ENCODE measurements at places on chromosomes 7 and 10. TPM values are rescaled to one million over a fixed set of nuclear protein-coding genes. Genes with fewer than 3 reads are reported as not detected.

The PNLIPRP2 gene
- total RNA-seq: not detected

The KIF11 gene
- 64.1 TPM for total RNA-seq

The NPC1L1 gene
- total RNA-seq: 0.32 TPM

The LRRC17 gene
- total RNA-seq: not detected

The ATE1 gene
- 24.4 TPM for total RNA-seq

The GHRHR gene
- total RNA-seq: not detected

The DEPP1 gene
- 0.73 TPM for total RNA-seq

The WNT8B gene
- total RNA-seq: 0.11 TPM

The EFCAB10 gene
- total RNA-seq: not detected

The DUS4L gene
- total RNA-seq: 12.9 TPM

The ALOX5 gene
- total RNA-seq: 7.9 TPM

The TET1 gene
- total RNA-seq: 0.87 TPM

The EIF5AL1 gene
- 0.26 TPM for total RNA-seq

DNA sequence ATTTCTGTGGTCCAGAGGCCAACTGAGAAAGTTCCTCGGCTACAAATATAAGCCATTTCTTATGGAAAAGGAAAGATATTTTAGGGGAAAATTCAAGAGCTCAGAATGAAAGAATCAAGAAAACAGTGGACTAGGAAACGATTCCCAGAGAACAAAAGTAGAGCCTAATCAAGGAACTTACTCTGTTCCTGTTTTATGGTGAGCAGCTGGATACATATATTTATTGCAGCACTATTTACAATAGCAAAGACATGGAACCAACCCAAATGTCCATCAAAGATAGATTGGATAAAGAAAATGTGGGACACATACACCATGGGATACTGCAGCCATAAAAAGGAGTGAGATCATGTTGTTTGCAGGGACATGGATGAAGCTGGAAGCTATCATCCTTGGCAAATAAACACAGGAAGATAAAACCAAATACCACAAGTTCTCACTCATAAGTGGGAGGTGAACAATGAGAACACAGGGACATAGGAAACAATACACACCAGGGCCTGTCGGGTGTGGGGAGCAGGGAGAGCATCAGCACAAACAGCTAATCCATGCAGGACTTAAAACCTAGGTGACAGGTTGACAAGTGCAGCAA, 298.7 kb downstream of the THSD7A start:
- ATAC-seq: no peak

DNA sequence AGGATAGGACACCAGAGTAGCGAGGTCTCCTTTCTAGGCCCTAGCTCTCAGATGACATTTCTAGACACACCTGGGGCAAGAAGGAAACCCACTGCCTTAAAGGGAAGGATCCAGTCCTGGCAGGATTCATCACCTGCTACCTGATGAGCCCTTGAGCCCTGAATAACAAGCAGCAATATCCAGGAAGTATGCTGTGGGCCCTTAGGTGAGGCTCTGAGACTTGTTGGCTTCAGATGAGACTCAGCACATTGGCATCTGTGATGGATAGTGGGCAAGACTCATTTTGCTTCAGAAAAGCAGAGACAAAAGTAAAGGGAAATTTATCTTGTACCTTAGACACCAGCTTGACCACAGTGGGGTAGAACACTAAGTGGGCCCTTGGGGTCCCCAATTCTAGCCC, 238.4 kb upstream of the MEOX2 start:
- no peak for ATAC-seq

DNA sequence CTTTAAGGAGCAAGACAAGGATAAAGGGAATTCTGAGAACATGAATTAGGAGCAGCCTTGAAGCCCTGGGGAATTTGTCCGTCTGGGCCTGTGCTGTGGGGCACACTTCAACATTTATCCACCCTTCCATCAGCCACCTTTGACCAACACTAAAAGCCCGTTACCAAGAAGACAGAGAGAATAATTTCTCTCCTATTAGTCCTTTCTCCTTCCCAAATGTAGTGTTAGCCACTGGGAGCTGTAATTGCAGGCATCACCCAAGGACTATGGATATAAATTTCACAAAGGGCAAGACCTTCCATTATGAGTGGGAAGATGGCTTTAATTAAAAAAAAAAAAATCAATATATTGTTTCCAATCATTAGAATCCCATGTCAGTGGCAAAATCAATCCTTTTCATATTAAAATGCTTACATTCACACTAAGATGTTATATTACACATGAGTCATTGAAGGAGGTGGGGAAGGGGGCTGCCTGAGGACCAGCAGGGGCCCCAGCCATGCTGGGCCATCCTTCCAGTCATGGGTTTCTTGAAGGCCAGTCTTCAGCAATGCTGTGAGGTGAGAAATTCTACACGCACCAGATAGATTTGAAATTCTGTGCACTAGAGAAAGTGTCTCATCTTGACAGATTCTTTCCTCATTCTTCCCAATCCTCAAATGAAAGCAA, 292.5 kb upstream of the NRP1 start:
- ATAC-seq: no peak

GRCh38 chr10:3118641-3119091, 51.3 kb downstream of the PFKP start:
- no peak for ATAC-seq

GRCh38 chr7:77811516-77812289, 13.1 kb downstream of the PHTF2 start:
- no peak for ATAC-seq

- no peak for ATAC-seq
Measured at GRCh38 chr7:37670436-37670835, 13.1 kb upstream of the GPR141 start.

GRCh38 chr7:131381069-131381838, 53.6 kb downstream of the MKLN1 start:
- ATAC-seq: peak; percentile 87

DNA sequence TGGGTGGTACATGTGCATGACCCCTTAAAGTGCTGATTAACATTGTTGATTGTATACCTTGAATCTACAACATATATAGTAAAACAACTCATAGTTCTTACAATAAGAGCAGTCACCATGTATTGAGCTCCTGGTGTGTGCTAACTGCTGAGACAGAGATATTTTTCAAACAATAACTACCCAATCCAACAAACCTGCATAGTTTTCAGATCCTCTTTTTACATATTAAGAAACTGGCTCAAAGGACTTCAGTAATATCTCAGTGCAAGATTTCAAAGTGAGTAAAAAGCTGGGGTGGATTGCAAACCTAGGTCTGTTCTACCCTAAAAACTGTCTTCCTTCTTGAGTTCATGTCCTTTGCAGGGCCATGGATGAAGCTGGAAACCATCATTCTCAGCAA, 272.2 kb downstream of the SNX13 start:
- no peak for ATAC-seq

GRCh38 chr10:47101807-47102206, 190.6 kb downstream of the PTPN20 start:
- no peak for ATAC-seq

DNA sequence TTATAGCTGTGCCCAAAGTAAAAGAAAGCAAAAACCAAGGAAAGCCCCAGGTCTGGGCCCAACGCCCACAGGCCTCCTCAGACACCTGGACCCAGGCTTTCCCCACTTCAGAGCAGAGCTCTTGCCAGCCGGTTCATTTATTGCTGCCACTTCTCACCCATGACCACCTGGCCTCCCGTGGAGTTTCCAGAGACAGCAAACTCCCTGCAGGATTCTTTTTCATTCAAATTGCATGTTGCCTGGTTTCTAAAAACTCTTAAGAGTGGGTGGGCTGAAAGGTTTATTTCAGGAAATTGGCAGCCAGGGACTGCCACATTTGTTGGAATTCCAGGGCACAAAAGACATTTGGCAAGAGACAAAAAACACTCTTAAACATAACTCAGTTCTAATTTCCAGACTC, 4.7 kb downstream of the VOPP1 start:
- ATAC-seq: no peak

GRCh38 chr7:133021196-133021595, 60.7 kb downstream of the CHCHD3 start:
- no peak for ATAC-seq

DNA sequence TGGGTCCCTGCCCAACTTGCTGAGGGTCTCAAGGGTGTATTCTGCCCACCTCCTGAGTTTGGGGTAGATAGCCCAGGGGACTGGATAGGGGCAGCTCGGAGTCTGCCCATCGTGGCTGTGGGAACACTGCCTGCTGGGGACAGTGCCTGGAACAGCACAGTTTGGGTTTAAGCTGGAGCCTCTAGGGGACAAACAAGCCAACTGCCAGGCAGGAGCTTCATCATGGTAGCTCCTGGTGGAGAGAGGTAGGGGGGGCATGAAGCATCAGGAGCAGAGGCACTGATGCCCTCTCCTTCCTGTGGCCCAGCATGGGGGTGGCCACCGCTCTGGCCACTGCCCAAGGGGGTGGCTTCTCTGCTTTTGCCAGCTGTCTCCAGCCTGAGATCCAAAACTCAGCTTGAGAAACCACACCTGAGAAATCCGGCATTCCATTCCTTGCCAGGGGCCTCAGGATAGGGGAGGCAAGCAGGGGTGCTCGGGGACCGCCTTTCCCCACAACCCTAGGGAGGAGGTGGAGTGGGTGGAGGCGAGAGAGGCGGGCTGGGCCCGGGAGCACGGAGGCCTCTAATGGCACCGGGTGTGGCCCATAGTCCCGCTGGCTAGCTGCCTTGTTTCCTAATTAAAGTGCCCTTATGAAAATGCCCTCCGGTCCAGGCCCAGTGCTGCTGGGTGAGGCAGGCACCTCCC, 47.6 kb downstream of the UNC5B start:
- no peak for ATAC-seq

DNA sequence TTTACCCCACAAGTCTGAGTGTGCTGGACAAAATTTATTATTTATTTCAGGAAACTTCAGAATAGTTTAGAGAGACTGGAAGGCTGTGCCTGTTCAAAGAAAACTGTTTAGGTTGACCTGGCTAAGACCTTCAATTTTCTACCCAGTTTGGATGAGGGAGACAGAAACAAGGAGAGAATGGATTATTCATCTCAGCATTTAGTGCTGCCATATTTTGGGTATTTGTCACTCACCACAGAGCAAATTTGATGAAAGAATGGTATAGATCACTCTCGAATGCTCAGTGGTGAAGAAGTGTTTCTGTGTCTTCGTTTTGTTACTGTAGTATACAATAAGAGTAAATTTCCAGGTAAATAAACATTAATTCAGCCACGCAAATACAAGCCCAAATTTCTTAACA, 71.8 kb downstream of the SEMA3C start:
- no peak for ATAC-seq

GRCh38 chr10:73495884-73496674, at the start of gene PPP3CB:
TSS of gene PPP3CB (minus strand) at chr10:73496024. CDS start at chr10:73495889, 135 bp downstream.
- peak; percentile 76 for ATAC-seq

- peak; percentile 48 for ATAC-seq
Measured at GRCh38 chr10:16425449-16425848, 11.4 kb upstream of the PTER start.

GRCh38 chr10:63585041-63585440, 63.8 kb downstream of the REEP3 start:
- ATAC-seq: no peak

DNA sequence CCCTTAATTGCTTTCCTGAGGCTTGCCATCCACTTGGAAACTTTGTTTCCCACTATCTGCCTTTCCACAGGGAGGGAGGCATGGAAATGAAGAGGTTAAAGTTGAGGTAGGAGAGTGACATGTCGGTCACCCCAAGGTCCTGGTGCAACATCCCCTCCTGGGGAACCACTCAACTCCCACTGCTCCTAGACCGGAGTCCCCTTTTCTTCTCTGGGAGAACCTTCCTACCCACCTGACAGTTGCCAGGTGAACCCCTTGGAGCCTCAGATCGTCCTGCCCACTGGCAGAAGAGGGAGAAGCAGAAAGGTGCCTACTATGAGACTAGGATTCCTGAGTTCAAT, 21.7 kb downstream of the IMPDH1 start:
- ATAC-seq: no peak

GRCh38 chr7:165661-166337, 26.6 kb upstream of the FAM20C start:
- ATAC-seq: no peak

GRCh38 chr10:68087685-68088401, 12.8 kb upstream of the HERC4 start:
- no peak for ATAC-seq

- no peak for ATAC-seq
Measured at GRCh38 chr10:7054915-7055314, 355.9 kb downstream of the SFMBT2 start.

DNA sequence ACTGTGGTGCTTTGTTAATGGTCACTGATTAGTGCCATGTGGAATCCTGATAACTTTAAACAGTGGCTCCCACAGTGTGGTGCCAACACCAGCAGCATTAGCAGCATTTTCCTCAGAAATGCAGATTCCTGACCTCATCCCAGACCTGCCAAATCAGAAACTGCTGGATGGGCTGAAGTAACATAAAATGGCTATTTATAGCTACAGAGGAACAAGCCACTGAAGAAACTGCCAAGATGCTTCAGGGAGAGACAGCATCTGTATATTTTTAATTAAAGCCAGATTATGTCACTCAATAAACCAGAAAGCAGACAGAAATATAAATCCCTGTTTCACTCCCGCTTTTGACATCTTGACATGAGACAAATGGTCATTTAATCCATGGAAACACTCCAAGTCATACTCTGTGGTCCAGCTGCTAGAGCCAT, 178.5 kb downstream of the AMPH start:
- ATAC-seq: no peak

DNA sequence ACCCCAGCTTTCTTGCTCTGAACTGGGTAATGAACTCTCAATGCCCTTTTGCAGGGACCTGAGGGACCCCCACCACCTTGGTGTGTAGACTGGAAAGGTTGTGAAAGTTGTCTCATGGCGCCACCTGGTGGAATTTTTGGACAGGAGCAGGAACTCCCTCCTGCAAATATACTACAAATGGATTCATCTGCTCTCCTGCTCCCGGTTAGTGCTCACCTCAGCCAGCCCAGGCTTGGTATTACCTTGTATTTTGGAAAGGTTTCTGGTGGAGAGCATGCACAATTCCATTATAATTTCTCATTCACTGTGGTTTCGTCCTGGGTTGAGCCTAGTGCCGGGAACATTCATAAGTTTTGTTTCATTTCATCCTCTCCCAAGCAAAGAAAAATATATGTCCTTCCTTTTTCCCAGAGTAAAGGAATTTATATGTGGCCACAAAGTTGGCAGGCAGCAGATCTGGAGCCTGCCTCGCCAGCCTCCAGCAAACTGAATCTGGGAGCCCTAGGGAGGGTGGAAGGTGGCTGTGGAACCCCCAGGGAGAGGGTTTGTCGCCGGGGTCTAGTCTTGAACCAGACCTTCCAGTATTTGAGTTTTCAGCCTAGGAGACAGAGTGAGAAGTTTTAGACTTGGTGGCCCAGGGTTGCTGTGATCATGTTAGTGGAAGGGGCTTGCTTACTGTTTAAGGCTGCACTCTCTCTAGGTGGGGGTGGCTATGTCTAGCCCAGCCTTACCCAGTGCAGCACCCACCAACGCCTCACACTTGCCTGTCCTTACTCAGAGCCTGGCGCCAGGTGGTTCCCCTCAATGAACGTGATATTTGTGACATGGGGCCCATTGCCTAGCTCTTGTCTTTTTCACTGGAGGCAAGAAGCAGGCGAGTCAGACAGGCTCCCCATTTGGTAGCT, 9.5 kb downstream of the FAM241B start:
- peak; percentile 72 for ATAC-seq

GRCh38 chr7:21108182-21108581, 319.7 kb upstream of the SP4 start:
- no peak for ATAC-seq

GRCh38 chr10:132690401-132690800, 95.5 kb downstream of the NKX6-2 start:
- ATAC-seq: no peak

GRCh38 chr7:51066405-51066882, 250.2 kb downstream of the COBL start:
- no peak for ATAC-seq

- no peak for ATAC-seq
Measured at GRCh38 chr10:80149123-80149522, 16.6 kb downstream of the PLAC9 start.

- ATAC-seq: no peak
Measured at GRCh38 chr7:44341401-44341800, 16.0 kb upstream of the CAMK2B start.
